ENCODE measurements at places on chromosomes 1 and 21.
A peak's percentile ranks its signal among the peaks of the same experiment; 100 is the strongest.

- DNase-seq = no peak
Observed at GRCh38 chr1:186849826-186850225, 21.1 kb downstream of the PLA2G4A start.

DNA sequence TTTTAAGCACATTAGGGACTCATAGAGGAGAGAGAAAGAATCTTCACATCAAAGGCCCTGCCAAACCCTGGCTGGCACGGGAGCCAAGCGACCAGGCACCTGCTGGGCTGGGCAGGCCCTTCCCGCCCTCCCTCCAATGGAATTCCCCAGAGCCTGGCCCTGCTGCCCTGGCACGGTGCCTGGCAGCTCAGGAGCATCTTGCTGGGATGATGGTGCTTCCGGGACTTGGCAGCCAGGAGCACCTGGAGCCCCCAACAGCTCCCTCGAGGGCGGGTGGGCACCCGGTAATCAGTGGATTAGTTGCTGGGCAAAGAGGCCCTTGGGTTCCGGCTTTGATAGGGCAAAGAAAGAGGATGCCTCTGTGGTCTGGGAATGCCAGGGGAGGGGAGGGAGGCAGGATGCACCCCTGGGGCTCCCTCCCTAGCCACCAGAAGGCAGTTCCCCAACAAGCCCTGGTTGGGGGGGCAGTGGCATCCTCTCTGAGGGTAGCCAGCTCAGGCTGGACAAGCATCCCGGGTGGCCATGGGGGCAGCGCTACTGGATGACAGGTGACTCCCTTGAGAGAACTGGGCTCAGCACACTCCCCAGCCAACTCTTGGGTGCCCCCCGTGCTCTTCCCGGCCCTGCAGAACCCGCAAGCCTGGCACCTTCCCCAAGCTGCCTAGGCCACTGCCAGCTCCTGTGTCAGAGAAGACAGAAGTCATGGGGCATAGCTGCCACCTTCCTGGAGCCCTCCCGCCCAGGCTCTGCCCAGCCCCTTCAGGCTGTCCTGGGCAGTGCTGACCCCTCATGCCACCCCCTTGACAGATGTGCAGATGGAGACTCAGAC lies 26.4 kb downstream of the KRTAP10-1 start:
- no peak for DNase-seq

DNA sequence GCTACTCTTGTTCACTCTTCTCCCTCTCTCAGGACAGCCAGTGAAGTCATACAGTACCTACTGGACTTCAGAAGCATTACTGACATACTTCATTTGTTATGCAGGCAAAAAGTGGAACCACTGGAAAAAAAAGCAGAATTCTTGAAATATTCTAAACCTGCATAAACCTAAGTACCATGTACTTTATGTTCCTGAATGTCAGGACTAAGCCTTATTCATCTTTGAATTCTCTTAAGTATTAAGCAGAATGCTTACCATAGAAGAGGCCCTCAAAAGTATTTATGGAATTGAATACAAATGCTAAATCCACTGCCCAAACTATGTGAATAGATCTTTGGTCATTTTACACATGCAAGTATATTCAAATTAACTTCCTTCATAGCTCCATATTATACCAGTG lies 7.8 kb downstream of the PSMB2 start:
- DNase-seq = no peak

- no peak for DNase-seq
Observed at GRCh38 chr1:24051206-24051945, 60.6 kb downstream of the MYOM3 start.

DNA sequence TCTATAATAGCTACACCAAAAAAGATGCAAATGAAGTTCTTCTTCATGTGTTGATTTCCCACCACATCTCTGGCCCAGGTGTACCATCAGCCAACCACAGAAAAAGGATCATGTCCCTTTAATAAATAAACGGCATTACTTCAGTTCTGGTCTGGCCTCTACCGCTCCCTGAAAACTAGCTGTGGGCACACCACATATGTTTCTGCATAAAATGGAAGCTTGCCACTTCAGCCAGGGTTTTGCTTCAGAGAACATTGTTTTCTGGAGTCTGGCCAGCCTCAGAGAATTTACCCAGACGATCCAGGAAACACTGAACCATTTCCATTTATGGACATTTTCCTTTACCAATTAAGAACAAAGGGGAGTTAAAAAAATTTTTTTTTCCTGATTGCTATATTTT lies 5.8 kb upstream of the LAMC2 start:
- no peak for DNase-seq

GRCh38 chr1:41542196-41542930 lies 57.9 kb upstream of the EDN2 start:
- DNase-seq = no peak

DNA sequence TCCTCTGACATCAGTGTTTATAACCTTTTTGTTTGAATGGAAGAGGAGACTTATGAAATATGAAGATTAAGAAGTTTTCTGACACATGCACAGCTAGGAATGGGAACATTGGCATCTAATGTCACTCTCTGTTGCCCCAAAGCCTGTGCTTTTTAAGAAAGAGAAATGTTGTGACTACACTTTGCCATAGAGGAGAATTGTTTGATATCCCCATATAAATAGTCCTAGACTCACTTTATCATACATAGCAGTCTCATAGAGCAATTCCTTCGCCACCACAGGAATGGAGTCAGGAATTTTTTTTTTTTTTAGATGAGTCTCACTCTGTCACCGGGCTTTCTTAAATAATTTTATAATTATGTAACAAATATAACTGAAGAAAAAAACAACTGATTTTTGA lies 1.5 kb downstream of the KRTAP21-3 start:
- no peak for DNase-seq

DNA sequence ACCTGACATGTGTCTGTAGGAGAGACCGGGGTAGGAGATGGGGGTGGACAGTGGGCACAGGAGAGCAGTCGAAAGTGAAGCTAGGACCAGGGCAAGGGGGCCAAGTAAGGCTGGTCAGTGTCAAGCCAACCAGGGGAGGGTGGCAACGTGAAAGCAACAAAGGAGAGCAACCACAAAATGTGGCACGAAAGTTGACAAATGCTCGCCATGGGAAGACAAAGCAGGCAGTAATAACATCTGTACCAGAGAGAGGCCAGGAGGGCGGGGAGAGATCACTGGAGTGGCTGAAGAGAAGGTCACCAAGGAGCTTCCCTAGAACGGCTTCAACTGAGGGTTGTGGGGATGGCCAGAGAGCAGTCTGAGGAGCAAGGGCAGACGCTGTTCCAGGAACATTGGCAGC lies 17.0 kb downstream of the QSOX1 start:
- DNase-seq = no peak

DNA sequence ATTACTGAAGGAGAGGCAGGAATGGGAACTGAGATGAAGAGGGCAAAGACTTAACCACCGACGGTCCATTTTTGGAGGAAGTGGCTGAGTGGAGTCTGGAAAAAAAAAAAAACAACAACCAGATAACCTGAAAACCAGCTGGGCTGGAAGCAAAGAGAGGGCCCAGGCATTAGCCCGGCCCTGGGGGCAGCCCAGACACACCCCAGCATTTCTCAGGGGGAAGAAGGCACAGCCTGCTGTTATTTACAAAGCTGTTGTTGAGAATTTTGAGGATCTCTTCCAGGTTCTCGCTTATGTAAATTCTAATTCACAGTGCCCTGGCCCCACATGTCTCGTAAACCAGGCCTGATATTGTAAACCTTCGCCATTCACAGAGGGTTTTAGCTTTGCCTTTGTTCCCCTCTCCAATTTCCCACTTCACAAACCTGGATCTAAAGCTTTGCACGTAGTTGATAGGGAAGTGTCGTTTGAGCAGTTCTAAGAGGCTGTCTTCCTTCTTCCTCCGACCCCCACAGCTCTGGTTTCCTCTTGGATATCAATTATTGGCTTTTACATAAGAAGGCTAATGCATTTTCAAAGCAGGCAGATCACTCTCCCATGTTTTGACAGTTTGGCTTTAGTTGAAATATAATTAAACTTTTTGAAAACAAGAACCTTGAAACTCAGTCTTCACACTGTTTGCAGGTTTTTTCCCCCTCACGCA lies 161.8 kb upstream of the IRF2BP2 start:
- no peak for DNase-seq

DNA sequence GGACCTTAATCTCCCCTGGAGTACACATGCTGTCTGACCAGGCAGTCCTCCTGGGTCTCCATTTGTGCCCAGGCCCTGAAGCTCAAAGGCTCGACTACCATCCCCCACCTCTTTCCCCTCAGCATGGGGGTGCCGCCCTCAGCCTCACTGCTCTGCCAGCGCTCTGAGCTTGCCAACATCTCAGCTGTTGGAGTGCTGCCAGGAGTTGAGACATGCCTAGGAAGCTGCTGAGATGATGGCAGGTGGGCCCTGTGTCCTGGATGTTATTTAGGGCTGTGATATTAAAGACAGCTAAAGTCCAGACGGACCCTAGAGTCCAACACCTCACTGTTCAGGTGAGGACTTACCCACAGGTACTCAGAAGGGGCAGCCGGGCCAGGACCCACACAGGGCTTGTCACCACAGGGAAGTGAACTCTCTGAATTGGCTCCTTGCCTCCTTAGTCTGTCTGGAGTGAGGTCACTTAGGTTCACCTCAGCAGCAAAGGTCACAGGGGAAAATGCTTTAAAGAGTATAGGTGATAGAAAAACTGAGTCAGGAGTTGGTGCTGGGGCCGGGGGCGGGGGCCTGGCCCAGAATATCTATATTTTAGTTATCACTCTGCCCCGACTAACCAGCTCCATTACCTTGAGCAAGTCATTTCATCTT lies 19.7 kb upstream of the KCNC4 start:
- no peak for DNase-seq

DNA sequence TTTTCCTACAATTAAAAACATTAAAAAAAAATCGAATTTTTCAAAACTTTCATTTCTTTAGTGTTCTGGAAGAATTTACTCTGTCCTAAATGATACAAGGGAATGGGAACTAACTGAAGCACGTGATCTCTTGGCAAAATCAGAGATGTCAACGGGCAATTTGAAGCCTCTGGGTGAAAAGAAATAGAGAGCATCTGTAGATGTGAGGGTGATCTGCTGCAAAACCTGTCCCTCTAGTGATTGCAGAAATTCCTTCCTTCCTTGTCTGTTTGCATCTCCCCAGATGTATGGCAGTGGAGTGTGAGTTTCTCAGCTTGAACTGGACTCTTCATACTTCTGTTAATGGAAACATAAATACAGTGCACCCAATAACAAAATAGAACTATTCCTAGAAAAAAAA lies 100.5 kb upstream of the S1PR1 start:
- DNase-seq = peak; percentile 17

DNA sequence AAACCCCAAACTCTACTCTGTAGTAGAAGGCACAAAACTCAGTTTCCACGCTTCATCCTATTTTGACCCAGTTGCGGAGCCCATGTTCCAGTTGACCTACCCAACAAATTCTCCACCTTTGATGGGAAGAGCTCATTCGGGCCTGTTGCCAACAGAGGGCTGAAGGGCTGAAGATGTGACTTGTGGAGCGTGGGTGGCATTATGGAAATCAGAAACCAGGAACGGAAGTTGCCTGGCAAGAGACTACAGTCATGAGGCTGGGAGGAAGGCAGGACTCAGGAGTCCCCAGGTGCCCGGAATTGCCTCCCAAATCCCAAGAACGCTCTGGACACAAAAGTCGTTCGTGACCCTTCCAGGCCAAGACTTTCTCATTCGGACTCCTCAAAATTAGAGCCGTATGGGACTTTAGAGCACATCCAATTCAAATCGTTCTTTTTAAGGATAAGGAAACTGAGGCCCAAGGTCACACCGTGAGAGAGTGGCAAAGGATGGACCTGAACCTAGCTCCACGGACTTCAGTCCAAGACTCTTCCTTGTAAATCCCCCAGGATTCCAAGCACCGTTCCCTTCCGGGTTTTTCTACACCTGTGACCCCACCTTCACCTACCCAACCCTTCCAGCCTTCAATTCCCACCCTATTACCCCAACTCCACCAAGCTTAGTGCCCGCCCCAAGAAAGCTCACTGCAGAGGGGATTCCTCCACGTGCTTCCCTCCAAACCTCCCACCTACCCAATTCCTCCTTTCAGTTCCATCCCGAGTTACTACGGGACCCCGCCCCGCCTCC lies 739 bp downstream of the SMG5 start:
- peak; percentile 45 for DNase-seq

DNA sequence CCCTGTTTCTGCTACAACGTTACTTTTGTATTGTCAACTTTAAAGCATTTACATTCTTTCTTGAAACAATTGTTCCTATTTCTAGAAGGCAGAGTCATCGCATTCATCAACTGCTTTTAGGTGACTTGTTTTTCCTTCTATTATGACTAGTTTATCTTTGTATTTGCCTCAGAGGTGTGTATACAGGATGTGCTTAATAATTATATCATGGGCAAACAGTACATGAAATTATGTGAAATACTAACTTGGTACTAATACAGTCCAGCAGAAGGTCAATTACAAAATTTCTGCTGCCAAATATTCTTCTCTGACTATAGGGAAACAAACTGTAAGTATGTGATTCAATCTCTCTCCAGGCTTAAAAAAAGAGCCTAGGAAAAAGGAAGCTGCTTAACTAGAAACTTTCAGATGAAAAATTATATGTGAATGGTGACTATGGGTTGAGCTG lies 101.6 kb downstream of the C4BPA start:
- no peak for DNase-seq

DNA sequence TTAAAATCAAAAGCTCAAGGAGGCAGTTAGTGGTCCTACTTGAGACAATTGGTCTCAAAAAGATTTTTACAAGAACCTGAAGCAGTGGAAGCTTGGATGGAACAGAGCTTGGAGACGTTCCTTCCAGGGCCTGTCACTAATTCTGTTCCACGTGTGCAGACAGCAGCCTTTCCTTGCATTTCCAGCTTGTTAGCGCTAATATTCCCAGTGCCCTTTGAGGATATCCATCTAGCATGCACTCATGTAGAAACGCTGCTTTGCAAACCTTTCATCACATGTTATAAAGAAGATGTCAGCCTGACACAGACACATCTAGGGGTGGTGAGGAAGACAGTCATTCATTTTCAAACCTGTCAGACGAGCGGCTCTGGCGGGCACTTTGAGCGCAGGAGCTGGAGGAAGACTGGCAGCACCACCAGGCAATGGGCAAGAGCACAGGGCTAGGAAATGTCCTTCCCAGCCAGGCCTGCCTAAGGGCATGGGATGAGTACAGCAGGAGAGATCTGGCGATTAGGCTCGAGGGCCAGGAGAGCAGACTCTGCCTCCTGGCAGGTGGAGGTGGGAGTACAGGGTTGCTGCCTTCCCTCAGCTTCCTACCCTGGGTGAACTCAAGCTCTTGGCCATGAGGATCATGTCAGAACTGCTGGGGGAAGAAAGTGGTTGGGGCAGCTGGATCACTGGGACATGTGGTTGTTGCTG lies 55.5 kb downstream of the CASQ2 start:
- DNase-seq = no peak

DNA sequence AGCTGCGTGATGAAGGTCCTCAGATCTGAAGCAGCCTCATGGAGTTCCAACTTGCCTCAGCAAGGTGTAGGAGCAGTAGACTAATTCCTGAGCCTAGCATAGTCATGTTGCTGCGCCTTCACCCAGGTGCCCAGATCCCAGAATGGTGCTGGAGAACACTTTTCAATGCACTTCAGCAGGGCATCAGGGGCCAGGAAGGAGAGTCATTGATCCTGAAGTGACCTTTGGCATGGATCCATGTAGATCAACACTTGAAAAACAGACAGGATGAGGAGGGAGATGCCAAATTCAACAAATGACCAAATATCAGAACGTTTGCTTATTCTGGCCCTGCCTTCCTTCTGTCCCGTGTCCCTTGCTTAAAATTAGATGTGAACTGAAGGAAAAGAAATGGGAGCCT lies 91.9 kb downstream of the LEPR start:
- no peak for DNase-seq

GRCh38 chr1:37372302-37372701 lies 102.1 kb upstream of the ZC3H12A start:
- DNase-seq = no peak
